ENCODE measurements at places on chromosomes 6 and 20.

GRCh38 chr20:15166744-15167143 lies 829.3 kb upstream of the FLRT3 start:
- no peak for DNase-seq

DNA sequence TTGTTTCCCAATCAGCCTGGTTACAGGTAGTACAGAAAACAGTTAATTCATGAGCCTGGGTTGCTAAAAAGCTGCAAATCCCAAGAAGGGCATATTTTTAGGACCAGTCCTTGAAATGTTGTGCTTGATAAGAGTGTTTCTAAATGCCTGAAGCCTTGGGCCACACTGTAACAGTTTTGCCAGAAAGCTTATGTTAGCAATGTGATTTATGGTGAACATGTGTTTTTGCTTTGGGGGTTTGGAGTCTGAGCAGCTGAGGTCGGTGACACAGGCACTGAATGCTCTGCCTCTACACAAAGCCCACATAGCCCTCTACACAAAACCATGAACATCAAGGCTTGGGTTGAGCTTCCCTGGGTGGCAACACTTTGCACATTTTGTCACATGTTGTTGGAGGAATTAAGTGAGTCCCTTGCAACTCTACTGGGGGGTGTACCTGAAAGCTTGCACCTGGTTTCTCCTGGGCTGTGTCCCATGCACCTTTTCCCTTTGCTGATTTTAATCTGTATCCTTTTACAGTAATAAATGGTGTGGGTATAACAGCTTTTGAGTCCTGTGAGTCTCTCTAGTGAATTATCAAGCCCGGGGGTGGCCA lies 22.2 kb downstream of the AHI1 start:
- DNase-seq = no peak

DNA sequence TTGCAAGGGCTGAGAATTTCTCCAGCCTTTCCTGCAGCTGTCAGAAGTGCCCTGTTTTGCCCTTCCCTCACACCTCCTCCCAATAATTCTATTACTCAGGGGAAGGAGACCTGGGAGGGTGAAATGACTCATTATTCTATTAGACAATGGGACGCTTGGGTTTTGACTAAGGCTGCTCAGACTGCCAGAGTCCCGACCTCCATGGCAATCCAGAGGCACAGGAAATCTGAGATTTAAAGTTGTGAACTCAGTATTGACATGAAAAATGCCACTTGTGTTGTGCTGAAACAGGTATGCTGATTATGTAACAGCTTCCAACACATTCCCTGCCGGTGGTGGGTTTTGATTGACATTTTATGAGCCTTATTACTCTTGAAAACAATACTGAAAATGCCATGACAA lies 625.9 kb upstream of the FLRT3 start:
- no peak for DNase-seq

- no peak for DNase-seq
Measured at GRCh38 chr6:44411141-44411540, 23.6 kb downstream of the CDC5L start.

GRCh38 chr6:94300424-94301144 lies 881.2 kb upstream of the EPHA7 start:
- DNase-seq = no peak

DNA sequence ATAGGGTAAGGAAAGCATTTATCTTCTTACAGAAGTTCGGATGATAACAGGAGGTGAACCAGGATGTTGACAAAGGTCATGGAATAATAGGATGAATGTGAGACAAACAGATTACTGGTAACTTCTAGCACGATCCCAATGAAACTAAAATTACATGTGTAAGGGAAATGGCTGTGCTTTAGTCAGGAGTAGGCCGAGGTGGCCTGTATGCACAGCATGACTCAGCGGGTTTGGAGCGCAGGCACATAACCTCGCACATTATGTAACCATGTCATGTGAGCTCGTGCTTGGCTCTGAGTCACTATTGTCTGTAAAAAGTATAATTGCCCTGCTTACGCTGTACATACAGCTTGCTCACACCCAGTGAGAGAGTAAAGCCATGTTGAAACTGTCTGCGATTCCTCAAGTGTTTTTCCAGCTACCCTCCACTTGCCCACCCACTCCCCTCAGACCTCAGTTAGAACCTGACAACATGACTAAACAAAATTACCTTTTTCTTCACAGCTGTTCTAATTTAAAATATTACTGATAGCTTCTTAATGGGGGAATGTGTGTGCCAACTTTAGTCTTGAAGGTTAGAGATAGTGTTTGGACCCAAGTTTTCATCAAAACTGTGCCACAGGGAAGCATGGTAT lies 8.2 kb downstream of the CYB5R4 start:
- no peak for DNase-seq

- no peak for DNase-seq
Measured at GRCh38 chr6:81487489-81487888, 265.0 kb downstream of the TENT5A start.

- no peak for DNase-seq
Measured at GRCh38 chr6:3453413-3454272, 3.2 kb downstream of the SLC22A23 start.

DNA sequence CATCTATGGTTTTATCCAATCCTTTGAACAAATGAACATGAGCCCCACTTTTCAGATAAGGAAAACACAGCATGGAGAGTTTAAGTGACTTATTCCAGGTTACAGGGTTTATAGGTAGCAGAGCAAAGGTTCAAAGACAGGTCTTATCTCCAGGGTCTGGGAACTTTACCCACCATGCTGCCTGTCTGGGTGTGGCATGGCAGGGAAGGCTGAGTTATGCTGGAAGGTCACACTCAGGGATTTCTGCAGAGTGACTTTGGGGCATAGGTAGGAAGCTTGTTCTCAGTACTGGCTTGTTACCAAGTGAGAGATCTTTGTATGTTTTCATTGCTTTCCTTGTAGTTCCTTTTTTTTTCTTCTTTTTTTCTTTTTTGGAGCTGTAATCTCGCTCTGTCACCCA lies 1.8 kb downstream of the ZNF831 start:
- no peak for DNase-seq

DNA sequence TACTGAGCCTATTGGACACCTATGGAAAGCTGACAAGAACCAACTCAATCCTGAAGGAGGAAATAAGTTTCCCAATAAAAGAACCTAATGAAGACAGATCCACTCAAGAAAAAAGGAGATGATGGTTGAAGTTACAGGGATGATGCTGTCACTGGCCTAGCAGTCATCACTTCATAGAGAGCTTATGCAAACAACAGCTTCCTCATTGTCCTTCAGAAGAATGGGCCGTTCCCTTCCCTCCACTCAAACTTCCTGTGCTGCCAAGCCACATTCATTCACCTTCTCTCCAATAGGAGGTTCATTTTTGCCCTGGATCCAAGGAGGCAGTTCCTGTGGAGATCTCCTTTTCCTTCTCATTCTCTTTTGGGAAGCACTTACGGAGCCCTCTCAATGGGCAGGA lies 13.8 kb upstream of the PM20D2 start:
- no peak for DNase-seq

DNA sequence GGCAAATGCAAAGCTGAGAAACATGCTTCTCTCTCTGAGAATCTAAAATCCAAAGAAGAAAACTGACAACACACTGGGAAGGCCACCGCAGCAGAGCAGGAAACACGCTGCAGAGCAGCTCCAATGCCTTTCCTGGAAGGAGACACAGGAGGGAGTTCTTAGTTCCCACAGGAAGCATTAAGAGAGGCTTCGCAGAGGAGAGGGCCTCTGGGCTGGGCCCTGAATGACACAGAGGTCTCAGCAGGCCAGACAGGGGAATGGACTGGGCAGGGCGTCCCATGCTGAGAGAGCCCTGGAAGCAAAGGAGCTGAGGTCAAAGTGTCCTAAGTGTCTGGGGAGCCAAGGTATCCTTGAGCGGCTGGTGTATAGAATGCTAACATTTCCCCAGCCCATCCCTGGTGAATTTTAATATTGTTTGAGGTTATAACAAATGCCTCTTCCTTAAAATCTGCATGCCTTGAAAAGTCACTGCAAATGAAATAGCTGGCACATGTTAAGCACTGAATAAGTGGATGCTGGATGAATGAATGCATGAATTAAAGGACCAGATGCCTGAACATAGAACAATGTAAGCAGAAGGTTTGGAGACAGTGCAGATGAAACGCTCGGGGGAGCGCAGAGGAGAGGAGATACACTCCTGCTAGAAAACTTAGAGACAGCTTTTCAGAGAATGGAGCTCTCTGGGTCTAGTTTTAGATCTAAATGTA lies 110.0 kb upstream of the SYNDIG1 start:
- no peak for DNase-seq

GRCh38 chr6:126180585-126180984 lies 159.3 kb upstream of the CENPW start:
- DNase-seq = no peak

GRCh38 chr6:128024969-128025368 lies 124.1 kb upstream of the THEMIS start:
- no peak for DNase-seq

DNA sequence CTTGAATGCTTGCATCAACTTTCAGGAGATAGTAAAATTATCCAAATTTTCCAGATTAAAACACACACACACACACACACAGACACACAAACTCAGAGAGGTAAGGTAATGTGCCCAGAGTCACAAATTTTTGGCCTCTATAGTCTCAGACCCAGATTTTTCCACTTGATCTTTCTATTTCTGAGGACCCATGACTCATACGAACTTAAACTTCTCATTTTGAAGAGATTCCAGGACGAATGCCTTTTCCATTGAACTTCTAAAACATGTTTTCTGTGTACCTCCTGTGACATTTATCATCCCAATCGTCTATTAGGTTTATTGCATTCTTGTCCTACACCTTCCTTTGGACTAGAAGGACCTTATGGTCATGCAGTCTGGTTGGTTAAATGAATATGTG lies 172.9 kb upstream of the COL21A1 start:
- DNase-seq = no peak

DNA sequence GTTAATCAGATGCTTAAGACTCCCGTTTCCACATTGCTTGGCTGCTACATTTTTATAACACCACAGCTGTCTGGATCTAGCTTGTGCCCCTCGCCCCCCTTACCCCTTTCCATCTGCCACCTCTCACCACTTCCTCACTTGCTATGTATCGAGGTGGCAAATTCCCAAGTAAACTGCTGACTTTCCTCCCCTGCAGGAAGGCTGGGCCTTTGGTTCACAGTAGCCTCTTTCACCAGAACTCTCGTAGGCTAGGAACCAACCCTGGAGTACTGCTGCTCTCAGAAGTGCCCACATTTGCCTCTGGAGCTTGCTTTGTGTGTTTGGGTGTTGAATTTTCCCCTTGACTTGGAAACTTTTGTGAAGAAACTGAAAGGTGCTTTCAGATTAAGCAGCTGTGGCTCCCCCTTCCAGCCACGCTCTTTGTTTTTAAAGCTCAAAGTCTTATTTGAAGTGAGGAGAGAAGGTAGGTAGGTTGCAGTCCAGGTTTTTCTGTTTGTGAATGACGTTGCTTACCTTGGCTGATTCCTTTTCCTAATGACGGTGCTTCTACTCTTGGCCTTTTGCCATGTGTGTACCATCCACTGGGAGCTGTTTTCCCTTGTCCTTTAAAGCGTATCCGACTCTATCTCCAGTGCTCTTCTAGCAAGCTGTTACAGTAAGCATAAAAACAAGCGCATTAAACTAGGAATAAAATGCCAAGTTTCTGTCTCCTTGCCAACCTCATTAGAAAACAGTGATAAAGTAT lies 90.4 kb downstream of the CARMIL1 start:
- no peak for DNase-seq

GRCh38 chr6:112331306-112331705 lies 15.8 kb upstream of the RFPL4B start:
- no peak for DNase-seq

- DNase-seq = no peak
Measured at GRCh38 chr6:138769102-138769676, 4.4 kb upstream of the CCDC28A start.

DNA sequence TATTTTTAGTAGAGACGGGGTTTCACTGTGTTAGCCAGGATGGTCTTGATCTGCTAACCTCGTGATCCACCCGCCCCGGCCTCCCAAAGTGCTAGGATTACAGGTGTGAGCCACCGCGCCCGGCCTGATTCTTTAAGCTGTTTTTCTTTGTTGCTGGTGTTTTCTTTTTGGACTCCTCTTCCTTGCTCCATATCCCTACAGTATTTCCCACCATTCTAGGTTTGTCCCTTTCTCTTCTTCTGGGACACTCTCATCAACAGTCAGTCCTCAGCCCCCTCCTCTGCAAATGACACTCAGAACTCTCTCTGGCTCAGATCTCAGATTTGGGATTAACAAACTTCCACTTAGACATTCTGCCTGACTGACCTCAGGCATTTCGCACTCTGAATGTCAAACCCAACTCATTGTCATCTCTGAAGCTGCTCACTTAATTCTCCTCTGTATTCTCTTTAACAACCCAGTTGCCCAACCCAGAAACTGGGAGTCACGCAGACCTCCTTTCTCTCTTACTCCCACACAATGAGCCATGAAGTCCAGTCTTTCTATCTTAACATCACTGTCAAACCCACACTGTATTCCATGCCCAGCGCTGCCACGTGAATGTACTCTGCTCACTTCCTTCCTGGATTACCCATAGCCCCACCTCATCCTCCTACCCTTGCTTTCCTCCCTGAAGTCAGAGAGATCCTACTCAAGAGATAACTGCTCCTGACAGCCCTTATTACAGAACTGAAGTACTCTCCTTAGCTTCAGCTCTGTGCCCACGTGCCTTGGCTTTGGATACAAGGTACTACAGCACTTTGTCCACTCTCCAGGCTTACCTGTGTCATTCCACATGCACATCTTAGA lies 2.6 kb downstream of the MPIG6B start:
- no peak for DNase-seq

GRCh38 chr20:755941-756340 lies 12.4 kb downstream of the SLC52A3 start:
- DNase-seq = no peak

DNA sequence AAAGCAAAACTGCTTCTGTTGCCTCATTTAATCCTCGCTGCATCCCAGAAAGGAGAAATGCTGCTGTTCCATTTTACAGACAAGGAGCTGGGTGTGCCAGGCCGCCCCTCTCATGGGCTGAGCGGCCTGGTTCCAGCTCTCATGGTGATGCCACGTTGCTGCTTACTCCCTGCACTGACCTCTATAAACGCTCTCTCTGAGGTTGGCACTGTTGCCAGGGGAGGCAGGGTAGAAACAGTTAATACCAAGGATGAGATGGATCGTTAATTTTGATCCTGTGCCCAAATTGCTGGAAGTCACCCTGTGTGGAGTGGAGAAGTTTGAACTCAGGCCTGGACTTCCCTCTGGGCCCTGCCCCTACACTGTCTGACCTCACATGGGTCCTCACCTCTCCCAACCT lies 25.6 kb downstream of the SIRPA start:
- no peak for DNase-seq

GRCh38 chr6:65416621-65417020 lies 290.4 kb downstream of the EYS start:
- DNase-seq = no peak

GRCh38 chr20:4613184-4613583 lies 108.5 kb upstream of the PRND start:
- DNase-seq = no peak

GRCh38 chr6:73710470-73710869 lies 14.5 kb downstream of the CD109 start:
- no peak for DNase-seq

DNA sequence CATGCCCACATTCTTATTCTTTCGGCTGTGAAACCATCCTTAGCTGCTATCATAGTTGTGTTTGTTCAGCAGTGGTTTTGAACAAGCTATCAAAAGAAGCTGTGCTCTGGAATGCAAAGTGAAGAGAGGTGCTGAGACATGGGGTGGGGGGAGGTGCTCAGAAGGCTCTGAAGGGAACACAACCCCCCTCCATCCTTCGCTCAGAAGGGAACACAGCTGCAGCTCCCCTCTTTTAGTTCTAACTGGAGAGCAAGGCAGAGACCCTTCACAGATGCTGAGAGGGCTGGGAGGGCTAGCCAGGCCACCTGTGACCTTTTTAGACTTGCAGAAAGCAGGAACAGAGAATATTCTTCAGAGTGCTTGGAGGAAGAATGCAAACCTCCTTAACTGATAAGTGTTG lies 17.6 kb upstream of the SSTR4 start:
- no peak for DNase-seq

Data from stimulated activated CD4-positive, alpha-beta T cell treated with anti-CD3 and anti-CD28 coated beads, Interleukin-1b, Interleukin-23, amount 100 ng/mL, for 1 hour (primary cell).